Peyer's patch (tissue), 4 donors: ENCODE measurements at places on chromosomes 4 and X. TPM values are rescaled to one million over a fixed set of nuclear protein-coding genes. Genes with fewer than 3 reads are reported as not detected.

- H3K36me3 ChIP-seq, result no peaks in the 10 kb centered on the region
- no peaks in the 10 kb centered on the region for H3K4me1 ChIP-seq
- H3K27ac ChIP-seq, result no peak overlapping the region
- H3K27me3 ChIP-seq, result no peaks in the 10 kb centered on the region
Observed at GRCh38 chrX:153635788-153636668, 11.0 kb upstream of the DUSP9 start.

DNA sequence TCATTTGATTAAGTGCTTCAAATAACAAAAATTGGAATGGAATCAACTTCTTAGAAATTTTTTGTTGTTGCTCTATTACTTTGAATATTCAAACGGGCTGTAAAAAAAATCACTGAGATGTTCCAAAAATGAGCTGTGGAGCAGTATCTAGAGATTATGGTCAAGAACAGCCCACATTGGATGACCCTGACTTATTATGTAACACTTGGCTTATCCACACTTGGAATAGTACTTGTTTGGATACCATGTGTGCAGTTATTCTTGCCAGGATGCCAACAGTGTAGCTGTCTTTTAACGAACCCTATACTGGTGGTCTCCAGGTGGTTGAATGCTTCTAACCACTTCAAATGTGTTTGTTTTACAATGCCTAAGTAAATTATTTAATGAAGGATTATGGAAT, 64.9 kb upstream of the CAMK2D start:
- no peak overlapping the region for H3K4me3 ChIP-seq
- no peak for DNase-seq
- no peak overlapping the region for H3K27ac ChIP-seq

GRCh38 chrX:2449135-2449886, 51.5 kb downstream of the DHRSX start:
- H3K27ac ChIP-seq, result no peak overlapping the region
- no peaks in the 10 kb centered on the region for H3K4me1 ChIP-seq
- DNase-seq, result no peak

Gene EFHC2
- 1.3 TPM for total RNA-seq

Gene DKK2
- not detected for total RNA-seq
